Substantia nigra (tissue), 51 donors: ENCODE measurements at places on chromosomes 4 and X.

- no peak for DNase-seq
These were observed 582.6 kb downstream of the RAPGEF2 start for GRCh38 chr4:159685340-159686092.

DNA sequence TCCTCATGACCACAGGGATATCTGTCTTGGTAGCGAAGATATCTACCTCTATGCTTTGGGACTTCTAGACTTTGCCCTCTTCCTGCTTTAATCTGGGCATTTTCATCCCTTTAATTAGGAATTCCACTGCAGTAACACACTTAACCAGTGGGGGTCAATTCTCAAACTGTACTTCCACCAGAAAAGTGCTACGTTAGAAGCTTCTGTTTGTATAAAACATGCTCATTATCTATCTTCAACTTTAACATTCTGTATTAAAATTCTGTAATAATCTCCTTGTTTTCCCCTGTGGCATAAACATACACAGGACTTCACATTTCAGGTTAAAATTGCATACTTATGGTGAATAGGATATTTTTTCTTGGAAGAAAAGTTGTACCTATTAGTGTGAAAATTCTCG lies 105.6 kb downstream of the AMMECR1 start:
- DNase-seq = no peak

DNA sequence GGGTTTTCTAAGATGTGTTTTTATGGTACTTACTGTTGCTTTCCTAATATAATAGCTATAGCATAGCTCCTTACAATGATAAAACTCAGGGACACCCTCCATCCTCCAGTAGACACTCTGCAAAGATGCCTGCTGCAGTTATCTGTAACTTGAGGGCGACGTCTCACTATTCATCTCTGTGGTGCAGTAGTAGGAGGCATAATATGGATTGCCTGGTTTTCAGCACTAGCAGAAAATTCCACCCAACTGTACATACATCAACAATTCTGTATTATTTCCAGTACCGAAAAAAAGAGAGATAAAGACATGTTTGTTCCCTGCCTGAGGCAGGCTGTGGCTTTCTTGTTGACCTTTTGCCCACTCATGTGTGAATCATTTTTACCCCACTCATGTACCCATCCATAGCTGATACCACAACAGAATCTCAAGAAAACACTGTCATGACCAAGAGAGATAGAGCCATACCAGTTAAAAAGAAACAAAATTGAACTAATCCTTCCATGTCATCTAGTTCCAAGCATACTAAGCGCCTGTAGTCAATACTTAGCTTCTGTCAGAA lies 220.1 kb downstream of the RAB28 start:
- no peak for DNase-seq

DNA sequence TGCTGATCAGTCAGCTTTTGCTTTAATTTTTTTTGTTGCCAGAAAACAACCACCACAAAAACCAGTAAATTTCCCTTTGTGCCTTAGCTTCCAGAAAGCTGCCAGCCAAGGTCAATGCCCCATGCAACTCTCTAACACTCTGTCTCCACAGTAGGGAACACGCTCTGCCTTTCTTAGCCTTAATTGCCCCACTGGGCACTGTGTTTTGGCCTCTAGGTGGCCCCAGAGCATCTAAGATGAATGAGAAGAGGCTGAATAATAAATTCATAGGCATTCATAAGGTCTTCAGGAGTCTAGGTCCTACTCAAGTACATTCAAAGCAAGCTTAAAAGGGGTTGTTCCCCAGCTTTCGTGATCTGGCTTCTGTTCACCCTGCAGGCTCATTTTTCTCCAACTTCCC lies 57.7 kb upstream of the PASD1 start:
- peak; percentile 0 for DNase-seq

DNA sequence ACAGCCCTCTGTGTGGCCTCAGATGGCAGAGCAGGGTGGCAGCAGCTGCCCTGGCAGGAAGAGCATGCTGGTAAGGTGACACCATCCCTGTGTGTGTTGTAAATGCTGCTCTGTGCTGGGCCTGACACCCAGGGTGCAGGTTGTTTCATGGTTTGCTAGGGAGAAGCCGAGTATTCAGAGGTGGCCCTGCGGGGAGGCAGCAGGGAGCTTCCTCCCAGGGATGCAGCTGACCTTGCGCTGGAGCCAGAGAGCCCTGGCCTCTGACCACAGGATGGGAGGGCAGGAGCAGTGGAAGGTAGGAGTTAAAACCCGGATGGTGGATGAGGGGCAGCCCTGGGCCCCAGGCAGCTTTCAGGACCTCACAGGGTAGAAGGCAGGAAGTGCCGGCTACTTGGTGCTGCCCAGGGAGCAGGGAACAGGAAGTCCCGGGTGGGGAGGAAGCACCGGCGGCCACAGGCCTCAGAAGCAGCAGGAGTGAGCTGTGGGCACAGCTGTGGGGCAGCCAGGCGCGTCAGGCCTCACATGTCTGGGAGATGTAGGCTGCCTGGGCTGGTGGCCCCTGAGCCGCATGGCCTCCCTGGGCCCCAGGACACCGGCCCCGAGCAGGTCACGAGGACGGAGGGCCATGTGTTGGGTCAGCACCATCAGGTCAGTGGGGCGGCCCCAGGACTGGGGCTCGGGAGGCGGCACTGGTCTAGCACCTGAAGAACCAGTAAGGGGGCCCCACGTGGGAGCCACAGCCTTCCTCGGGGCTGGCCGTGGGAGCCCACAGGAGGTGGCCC lies 19.1 kb downstream of the SH3BP2 start:
- peak; percentile 47 for DNase-seq

- no peak for DNase-seq
These were observed 136.4 kb downstream of the REPS2 start for GRCh38 chrX:17082831-17083230.

DNA sequence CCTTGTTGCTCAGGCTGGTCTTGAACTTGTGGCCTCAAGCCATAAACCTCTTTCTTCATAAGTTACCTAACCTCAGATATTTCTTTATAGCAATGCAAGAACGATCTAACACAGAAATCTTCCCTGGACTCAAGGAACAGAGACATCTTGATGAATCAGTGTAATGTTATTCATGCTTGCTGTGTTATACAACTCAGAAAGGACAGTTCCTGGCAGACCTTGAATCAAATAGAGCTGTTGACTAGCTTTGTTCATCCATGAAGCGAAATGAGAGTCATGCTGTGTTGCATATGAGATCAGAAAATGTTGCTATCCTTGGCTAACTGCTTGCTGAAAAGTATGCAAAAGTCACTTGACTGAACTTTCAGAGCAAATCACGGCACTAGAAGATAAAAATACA lies 72.6 kb upstream of the ARHGAP24 start:
- no peak for DNase-seq

GRCh38 chr4:54187148-54187547 lies 41.9 kb upstream of the PDGFRA start:
- DNase-seq = peak; percentile 1

DNA sequence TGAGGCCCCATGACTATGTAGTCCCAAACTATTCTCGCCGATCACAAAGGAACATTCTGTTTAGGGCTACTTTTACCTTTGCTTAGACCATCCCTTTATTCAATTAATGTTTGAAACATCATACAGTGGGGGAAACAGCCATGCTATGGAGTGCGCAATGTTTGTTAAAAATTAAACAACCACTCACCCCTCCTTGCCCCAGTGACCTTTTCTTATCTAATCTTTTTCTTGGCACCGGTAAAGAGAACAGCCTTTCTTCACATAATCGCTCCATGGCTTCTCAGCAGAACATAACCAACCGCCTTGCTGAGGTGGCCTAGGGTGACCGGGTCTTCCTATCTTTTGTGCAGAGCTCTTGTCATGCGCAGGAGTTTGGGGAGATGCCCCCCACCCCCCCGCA lies 152.6 kb downstream of the VCX3A start:
- DNase-seq = no peak

GRCh38 chrX:54415534-54416350 lies 24.5 kb upstream of the TSR2 start:
- no peak for DNase-seq

GRCh38 chr4:149248191-149248764 lies 567.4 kb downstream of the IQCM start:
- no peak for DNase-seq

DNA sequence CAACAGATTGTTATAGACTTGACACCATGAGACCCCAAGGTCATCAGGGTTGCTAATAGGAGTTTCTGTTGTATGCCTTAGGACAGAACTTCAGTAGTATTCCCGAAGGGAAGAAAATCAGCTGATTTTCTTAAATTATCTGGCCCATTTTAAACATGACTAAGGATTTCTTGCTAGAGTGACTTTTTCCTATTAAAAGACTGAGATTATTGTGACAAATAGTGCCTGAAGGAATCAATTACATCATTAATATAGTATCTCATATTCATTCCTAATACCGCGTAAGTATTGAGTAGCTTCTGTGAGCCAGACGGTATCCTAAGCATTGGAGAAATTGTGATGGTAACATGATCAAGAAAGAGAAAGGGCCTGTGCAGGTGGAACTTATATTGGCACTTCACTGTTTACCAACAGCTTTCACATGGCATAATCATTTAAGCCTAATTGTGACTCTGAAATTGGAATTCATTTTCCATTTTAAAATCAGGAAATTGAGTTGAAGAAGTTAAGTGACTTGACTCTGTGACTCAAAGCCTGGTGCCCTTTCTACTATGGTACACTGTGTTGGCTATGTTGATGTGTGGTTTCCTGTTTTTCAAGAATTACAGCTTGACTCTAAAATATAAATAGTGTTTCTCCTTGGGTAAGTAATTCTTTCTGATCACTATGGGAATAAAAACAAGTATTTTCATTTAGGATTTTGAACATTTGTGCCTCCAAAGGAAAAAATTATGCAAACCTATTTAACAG lies 4.1 kb downstream of the AFF1 start:
- no peak for DNase-seq

GRCh38 chr4:61397174-61397573 lies 197.0 kb downstream of the ADGRL3 start:
- no peak for DNase-seq

DNA sequence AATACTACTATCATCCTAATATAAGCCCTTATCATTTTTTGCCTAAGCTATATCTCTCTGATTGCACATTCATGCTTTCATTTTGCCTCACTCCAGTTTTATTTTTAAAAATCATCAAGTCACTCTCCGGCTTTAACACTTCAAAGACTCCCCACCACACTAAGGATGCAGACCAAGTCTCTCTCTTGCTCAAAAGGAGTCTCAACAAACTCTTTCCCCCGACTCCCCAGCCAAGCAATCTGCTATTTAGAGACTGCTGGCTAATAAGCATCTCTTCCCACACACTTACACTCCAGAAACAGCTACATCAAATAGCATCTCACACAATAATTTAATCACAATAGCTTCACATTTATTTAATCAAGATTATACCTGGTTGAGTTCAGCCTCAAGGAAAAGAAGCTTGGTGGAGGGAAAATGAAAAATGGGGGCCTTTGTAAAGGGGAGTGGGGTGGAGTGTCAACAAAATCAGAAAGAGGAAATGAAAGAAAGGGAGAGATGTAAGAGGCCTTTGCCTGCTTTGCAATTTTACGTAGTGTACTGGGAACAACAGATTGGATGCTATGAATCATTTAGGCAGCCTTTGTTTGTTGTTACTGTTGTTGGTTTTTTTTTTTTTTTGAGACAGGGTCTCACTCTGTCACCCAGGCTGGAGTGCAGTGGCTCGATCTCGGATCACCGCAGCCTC lies 104.1 kb upstream of the MCF2 start:
- no peak for DNase-seq

DNA sequence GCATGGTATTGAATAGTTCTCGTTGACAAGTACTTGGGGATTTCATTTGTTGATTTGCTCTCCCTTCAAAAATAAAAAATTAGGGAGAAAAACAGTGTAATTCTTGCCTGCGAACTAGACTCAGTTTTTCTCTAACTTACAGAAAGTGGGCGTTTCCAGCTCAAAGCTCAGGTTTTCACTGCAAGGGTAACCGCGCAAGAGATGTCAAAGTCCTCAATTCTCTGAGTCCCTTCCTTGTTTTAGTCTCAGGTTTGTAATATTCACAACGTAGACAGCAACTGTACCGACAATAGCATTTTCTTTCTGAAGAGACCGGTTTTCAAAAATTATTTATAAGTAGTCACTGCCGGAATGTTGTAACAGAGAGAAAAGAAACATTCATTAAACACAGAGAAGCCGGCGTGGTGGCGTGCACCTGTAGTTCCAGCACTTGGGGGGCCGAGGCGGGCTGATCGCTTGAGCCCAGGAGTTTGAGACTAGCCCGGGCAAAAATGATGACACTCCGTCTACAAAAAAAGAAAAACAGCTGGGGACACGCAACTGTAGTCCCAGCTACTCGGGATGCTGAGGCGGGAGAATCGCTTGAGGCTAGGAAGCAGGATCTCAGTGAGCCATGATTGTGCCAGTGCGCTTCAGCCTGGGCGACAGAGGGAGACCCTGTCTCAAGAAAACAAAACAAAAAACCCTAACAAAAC lies 774 bp downstream of the ZCCHC4 start:
- no peak for DNase-seq

DNA sequence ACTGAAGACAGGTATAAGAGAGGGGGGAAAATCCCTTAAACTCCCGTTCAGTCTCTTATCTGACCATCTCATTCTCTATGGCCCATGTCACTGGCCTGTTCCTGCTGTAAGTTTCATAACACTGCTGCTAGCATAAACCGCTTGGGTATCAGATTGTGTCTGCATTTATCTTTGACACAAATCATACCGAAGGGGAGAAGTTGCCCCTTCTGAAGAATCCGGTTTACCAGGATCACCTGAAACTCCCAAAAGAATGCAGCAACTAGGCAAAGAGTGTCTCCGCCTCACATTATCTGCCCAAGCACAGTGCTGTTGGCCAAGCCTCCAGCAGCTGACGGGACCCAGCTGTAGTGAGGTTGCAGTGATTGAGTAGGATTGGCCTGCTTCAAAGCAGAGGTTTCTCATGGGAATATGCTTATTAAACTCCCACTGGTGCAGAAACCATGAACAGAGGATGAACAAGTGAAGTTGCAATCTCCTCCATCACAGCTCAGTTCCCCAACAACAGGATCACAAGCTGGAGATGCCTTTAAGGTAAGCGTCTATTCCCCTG lies 71.3 kb upstream of the PUDP start:
- no peak for DNase-seq

GRCh38 chr4:110442309-110442708 lies 33.6 kb upstream of the ENPEP start:
- DNase-seq = no peak

DNA sequence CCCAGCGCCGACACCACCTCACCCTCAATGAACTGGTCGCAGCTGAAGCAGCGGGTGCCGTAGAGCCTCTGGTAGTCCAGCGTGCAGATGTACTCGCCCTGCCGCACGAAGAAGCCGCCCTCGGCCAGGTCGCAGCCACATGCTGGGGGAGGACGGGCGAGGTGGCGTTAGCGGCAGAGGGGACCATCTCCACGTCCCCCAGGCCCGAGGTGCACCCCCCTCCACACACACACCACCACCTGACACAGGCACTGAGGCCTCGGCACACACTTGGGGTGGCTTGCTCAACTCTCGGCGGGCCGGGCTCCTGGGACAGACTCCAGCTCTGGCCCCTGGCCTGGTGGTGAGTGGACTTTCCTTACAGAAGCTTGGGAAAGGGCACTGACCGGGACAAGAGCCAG lies 61.5 kb downstream of the ABLIM2 start:
- no peak for DNase-seq

DNA sequence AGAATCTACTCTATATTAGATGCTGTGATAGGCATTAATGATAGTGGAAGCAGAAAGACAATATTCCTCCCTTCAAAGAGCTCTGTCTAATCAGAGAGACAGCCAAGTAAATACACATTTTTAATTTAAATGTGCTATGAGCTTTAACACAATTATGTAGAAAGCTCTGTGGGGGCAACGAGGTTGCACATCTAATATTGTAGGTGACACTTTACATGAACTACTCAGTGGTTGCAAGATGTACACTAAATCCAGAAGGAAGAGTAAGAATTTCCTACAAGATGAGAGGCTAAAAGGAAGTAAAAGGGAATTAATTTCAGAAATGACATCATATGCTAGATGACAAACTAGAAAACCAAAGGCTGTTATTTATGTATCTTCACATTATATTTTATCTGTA lies 120.9 kb downstream of the SPCS3 start:
- no peak for DNase-seq
